ENCODE measurements at places on chromosomes 7 and 10. TPM values are rescaled to one million over a fixed set of nuclear protein-coding genes. Genes with fewer than 3 reads are reported as not detected.

DNA sequence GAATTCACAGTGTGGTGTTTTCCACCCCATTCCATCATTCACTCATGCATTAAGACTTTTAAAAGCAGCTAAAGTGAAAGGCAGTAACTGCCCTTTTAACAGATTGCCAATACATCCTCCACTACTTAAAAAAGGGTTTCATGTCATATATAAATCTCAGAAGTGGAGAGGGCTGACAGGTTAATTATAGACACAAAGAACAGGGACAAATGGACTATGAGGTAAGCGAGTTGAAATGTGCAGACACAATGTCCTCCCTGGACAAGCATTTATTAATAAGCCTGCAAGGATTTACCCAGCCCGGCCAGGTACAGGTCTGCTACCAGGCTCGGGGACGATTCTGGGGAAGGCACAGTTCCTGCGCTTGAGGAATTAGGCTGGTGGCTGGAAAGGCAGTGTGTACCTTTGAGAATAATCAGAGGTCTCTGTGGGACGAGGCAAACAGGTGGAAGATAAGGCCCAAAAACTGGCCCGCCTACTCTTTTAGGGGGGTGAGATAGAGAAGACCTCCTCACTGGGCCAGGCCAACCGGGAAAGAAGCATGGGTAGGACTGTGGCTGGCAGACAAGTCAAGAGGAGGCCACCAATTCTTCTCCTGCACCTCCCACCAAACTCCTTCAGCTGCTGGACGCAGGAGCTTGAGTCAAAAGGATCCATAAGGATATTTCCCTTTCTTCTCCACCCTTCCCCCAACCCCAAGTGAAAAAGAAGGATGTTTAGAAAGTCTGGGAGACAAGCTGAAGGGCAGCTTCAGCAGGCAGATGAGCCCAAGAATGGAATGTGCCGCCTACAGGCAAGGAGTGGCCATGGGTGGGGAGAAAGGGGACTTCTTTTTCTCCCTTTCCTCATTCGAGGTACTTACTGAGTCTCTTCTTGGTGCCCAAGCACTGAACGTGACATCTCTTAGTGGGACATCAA, 1.5 kb downstream of the PDLIM1 start:
- DNase-seq = no peak

DNA sequence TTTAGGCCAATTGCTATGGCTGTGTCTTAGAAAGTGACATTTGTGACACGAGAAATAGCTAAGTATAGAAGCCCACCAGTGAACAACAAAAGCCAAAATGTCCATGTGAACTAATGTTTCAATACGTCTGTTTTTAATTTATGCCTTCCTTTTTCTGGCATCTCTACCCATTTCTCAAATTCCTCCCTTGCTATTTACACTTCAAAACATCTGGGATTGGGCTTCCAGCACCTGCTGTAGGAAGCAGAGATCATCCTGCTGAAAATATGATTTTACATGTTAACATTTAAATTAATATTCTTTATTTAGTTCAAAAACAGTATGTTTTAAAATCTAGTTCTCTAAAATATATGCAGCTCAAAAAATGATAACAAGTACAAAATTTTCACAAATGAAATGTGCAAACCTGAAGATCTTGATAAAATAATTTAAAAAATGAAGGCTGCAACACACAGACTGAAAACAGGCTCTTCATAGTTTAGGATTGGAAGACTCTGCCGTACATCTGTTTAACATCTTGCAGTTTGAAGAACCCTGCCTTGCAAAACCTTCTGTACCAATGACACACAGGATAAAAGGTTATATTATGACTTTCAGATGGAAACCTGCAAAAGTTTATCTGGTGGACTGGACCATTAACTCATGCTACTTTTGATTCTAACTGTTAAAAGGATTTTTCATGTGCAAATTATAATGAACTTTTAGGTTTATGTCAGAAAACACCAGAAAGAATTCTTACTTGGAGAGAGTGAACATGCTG, 408.4 kb downstream of the SUGCT start:
- DNase-seq = no peak

The CNPY4 gene
- total RNA-seq = 5.3 TPM

The TAS2R5 gene
- total RNA-seq = 1.6 TPM
